ENCODE measurements at places on chromosomes 12 and 14.

DNA sequence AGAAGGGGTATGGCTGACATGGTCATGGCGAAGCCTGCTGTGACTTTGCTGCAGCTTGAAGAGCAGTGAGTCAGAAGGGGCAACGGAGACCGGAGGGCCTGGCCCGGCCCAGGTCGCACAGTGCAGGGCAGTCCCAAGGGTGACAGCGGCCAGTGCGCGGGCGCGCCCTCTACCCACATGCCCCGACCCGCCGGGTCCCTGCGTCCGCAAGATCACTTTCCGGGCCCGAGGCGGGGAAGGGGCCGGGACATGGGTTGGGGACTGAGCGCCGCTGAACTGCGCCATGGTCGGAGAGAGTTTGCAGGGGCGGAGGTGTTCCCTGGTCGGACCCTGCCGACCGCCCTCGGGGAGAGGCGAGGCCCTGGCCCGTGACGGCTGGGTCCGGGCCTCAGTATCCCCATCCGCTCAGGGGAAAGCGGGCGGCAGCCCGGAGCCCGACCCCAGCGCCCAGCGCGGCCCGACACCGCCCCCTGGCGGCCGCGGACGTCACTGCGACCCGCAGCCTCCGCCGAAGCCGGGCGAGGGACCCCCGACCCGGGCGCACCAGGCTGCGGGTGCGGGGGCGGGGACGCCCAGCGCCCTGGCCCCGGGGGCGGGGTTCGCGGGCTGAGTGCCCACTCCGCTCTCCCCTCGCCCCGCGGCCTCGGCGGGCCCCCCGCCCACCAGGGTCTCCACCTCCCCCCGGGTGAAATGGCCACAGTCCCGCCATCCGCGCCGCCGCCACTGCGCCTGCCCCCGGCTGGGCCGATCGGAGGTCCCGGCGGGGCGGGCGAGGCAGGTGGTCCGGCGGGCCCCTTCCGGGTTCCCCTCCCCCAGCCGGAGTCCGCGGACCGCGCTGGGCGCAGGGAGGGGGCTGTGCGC lies 7.2 kb upstream of the ANKRD9 start:
- peak; percentile 72 for DNase-seq

- DNase-seq, result no peak
These were observed 31.4 kb upstream of the RFX4 start for GRCh38 chr12:106551410-106551809.

DNA sequence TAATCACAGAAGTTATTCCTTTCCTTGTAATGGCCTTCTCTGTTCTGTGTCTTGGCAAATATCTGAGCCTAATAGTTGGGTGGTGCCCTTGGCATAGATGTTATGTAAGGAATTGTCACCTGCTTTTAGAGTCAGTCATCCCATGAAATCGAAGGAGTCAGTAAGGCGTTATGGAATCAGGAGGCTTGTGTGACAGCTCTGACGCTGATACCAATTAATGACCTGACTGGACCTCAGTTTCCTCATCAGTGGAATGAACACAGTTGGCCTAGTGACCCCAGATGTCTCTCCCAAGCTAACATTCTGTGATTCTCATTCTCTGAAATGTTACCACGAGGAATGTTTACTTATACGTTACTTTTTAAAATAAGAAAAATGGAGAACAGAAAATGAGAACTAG lies 32.1 kb downstream of the TXNRD1 start:
- DNase-seq, result no peak

GRCh38 chr14:95273001-95273978 lies 46.4 kb downstream of the CLMN start:
- no peak for DNase-seq

- DNase-seq, result no peak
These were observed 2.3 kb upstream of the SPATS2 start for GRCh38 chr12:49364989-49365388.

DNA sequence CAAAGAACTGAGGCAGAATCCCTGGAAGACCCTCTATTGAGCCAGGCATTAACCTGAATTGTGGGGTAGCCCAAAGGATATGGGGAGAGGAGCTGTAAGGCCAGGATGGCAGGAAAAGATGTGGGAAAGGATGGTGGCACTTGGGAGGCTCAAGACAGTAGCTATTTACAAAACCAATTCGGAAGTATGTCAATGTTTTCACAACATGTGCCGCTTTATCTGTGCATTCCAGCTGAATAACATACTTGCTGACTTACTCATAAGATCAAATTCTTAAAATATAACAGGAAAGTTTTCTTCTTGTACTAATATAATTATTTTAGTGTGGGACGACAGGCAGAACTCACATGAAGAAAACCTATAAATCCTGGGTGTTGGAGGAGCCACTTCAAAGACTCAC lies 10.6 kb downstream of the BBS10 start:
- no peak for DNase-seq
